ENCODE measurements at places on chromosomes 5 and 9. TPM values are rescaled to one million over a fixed set of nuclear protein-coding genes. Genes with fewer than 3 reads are reported as not detected.

- H3K36me3 ChIP-seq: no peaks in the 10 kb centered on the region
- peak; percentile 47 for DNase-seq
- H3K4me1 ChIP-seq: peaks cover 5% of the 10 kb centered on the region
- no peak overlapping the region for H3K27ac ChIP-seq
- H3K4me3 ChIP-seq: peak overlapping the region; percentile 19
- peaks cover 22% of the 10 kb centered on the region for H3K27me3 ChIP-seq
These were observed 13.4 kb downstream of the COL23A1 start for GRCh38 chr5:178576591-178577351.

- no peaks in the 10 kb centered on the region for H3K36me3 ChIP-seq
- no peak overlapping the region for H3K27ac ChIP-seq
- DNase-seq: no peak
- no peaks in the 10 kb centered on the region for H3K27me3 ChIP-seq
These were observed 327.2 kb upstream of the NREP start for GRCh38 chr5:112084149-112084548.

- H3K27ac ChIP-seq: no peak overlapping the region
- no peak for DNase-seq
- H3K36me3 ChIP-seq: no peaks in the 10 kb centered on the region
- no peaks in the 10 kb centered on the region for H3K27me3 ChIP-seq
- no peak overlapping the region for H3K4me3 ChIP-seq
These were observed 10.8 kb downstream of the TNFSF8 start for GRCh38 chr9:114919611-114920010.

The SMIM32 gene
- total RNA-seq: not detected

The ZNF483 gene
- total RNA-seq: 7.5 TPM

DNA sequence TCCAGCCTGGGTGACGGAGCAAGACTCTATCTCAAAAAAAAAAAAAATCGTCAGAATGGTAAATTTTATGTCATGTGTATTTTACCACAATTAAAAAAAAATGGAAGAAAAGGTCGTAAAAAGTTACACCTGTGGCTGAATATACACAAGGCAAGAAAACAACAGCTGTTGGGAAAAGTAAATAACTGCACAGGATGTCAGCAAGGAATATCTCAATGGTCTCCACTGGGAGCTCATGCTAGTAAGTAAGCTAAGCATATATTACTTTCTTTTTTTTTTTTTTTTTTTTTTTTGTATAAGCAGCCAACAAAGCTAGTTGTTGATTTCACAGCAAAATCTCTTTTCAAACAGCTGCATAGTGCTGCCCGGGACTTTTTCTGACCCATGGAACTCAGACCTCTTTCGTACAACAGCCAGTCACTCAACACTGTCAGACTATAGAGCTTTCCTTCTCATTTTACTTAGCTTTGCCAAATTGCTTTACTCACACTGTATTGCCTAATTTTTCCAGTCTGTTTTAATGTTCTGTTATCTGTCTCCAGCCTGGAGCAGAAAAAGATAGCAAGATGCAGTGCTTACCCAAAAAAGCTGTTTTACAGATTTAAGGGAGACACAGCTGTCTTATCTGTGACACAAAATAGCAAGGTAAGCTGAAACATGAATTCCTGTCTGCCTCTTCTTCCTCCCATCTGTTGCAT is 175.9 kb downstream of the ENC1 start:
- DNase-seq: no peak
- H3K27me3 ChIP-seq: no peaks in the 10 kb centered on the region
- no peak overlapping the region for H3K27ac ChIP-seq

DNA sequence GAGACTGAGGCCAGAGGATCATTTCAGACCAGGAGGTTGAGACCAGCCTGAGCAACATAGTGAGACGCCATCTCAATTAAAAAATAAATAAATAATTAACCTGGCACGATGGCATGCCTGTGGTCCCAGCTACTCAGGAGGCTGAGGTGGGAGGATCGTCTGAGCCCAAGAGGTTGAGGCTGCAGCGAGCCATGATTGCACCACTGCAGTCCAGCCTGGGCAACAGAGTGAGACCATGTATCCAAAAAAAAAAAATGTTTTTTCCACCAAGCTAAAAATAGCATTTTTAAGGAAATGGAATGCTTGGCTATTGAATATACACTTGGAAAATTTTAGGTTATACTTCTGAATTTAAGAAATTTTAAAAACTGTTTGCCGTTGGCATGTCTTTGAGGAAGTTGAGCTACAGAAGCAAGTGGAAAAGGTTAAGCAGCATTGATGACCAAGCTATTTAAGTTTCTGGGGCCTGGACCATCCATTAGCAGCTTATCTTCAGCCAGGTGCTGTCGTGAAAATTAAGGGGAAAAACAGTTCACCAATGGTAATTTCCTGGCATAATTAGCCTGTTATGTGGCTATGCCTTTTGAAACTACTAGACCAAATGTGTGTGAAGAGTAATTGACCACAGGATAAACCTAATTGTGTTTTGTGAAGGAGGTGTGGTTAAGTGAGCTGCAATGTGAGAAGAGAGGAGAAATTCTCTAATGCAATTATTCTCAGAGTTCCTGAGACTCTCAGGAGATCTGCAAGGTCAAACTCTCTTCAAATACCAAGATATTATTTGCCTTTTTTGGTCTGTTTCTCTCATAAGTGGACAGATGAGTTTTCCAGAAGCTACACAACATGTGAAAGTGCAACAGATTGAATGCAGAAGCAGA is 21.0 kb downstream of the F2R start:
- no peak for DNase-seq
- H3K36me3 ChIP-seq: no peaks in the 10 kb centered on the region
- H3K27me3 ChIP-seq: no peaks in the 10 kb centered on the region
- H3K4me3 ChIP-seq: no peak overlapping the region
- no peaks in the 10 kb centered on the region for H3K4me1 ChIP-seq
- no peak overlapping the region for H3K27ac ChIP-seq

DNA sequence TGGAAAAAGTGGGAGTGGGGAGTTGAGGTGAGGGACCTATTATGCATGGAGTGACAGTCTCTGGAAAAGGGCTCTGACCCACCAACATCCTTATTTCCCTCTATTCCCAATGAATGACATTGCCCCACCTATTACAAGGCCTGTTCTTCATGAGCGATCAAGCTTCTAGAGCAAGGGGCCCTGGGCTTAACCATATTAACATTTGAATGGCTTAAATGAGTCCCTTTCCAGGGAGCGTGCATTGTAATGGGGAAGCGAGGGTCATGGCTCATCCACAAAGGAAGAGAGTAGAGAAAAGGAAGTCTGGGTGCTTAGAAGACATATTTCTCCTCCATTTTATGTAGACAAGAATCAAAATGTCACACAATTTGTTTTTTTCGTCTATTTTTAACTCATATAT is 255.5 kb downstream of the CAAP1 start:
- no peak overlapping the region for H3K27ac ChIP-seq
- no peaks in the 10 kb centered on the region for H3K27me3 ChIP-seq
- H3K4me1 ChIP-seq: no peaks in the 10 kb centered on the region
- H3K4me3 ChIP-seq: no peak overlapping the region
- H3K36me3 ChIP-seq: no peaks in the 10 kb centered on the region

The HMCN2 gene
- 3.9 TPM for total RNA-seq

The MEIKIN gene
- 0.85 TPM for total RNA-seq

DNA sequence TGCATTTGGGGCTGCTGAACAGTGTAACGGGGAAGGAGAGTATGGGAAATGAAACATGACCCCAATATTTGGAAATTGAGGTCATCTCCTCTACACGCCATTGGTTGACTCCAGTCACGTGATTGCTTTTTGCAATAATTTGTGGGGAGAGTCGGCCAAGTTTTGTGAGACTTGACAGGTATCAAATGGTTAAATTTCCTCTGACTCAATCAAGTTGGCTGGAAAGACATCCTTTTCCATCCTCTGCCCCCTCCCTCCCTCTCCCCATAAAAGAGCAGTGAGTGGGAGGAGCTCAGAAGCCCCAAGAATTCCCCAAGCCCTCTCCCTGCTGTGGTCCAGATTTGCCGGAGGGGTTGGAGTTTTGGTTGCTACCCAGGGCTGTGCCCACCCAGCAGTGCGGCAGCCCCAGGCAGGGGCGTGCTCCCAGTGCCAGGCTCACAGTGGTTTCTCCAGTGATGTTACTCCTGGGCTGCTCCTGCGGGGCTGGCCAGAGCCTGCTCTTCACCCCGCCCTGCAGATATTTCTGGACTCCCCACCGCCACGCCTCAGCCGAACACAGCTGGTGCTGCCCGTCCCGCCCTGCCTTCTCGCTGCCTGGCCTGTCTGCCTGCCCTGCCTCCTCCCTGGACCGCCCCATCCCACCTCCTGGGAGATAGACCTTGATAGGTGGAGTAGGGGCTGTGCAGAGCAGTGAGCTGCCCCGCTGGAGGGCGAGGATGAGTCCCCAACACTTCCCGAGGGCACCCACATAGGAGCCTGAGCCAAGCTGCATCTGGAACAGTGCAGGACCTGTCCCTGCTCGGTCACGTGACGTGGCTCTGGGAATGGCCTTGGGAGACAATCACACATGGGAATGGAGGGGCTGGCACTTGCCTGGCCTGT is 3.4 kb downstream of the COL5A1 start:
- H3K27me3 ChIP-seq: peaks cover 5% of the 10 kb centered on the region
- peak; percentile 96 for DNase-seq
- no peaks in the 10 kb centered on the region for H3K36me3 ChIP-seq
- H3K4me3 ChIP-seq: peak overlapping the region; percentile 13
- peaks cover 20% of the 10 kb centered on the region for H3K4me1 ChIP-seq

DNA sequence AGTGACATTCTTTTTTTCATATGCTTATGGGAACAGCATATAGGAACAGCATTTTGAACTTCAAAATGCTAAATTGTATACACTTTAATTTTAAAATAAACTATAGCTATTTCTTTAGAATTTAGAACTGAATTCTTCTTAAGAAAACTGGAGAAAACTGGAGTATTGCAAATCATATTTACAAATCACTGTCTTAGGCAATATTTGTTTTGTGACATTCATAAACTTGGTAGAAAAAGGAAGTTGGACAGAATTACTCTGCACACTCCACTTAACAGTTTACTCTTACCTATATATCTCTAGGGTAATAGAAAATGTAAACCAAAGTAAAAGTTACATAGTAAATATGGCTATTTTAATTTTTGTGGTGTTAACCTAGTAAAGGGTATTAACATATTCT is 3.1 kb downstream of the DMRTA1 start:
- DNase-seq: no peak
- peak overlapping the region; percentile 56 for H3K4me3 ChIP-seq
- no peaks in the 10 kb centered on the region for H3K4me1 ChIP-seq
- H3K27me3 ChIP-seq: no peaks in the 10 kb centered on the region
- H3K27ac ChIP-seq: no peak overlapping the region

DNA sequence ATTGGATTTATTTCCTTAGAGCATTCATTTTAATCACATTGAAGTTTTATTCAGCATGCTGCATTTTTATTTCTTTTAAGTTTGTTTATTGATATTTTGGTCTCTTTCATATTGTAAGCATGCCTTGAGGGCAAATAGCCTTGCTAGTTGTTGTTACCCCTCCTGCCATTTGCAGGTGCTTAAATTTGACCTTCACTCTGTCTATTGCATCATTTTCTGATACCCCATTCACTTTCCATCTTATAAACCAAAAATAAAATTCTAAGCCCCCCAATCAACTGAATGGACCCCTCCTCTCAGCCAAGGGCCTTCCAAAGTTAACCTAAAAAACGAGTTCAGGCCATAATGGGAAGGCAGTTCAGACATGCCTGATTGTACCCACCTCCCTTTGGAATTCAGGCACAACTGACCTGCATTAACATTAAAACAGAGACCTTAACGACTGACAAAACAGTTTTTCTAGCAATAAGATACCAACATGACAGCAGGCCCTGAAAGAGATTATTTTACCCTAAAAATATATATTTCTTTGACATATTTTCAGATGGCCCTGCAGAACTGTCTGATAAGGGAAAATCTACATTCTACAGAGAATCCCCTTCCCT is 32.1 kb downstream of the TARS1 start:
- no peak for DNase-seq
- H3K36me3 ChIP-seq: peaks cover 91% of the 10 kb centered on the region
- no peak overlapping the region for H3K4me3 ChIP-seq

GRCh38 chr5:131649161-131649560 is 14.1 kb upstream of the RAPGEF6 start:
- H3K27ac ChIP-seq: no peak overlapping the region
- DNase-seq: no peak
- no peak overlapping the region for H3K4me3 ChIP-seq
- H3K4me1 ChIP-seq: no peaks in the 10 kb centered on the region
- no peaks in the 10 kb centered on the region for H3K27me3 ChIP-seq

The PIP5K1B gene
- total RNA-seq: 24.8 TPM

DNA sequence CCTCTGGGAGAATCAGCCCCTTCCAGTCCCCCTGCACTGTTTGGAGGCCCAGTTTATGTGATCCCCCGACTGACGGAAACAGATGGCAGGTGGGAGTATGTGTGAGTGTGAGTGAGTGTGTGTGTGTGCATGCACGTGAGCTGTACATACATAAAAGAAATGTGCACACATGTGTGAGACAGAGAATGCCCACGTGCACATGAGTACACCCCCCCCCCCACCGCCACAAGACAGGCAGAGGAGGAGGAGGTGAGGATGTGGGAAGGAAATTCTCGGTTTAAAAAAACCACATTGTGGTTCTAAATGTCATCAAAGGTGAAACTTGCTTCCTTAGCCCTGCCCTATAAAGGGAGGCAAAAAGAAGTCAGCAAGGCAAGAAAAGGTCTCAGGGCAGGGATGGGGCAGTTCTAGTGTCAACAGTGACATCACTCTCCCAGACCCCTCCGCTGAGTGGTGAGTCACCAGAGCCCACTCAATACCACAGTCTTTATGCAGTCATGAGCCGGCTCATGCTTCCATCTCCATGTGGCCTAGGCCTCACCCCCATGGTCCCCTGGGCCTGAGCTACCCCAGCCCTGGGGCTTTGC is 79.2 kb upstream of the HSPA9 start:
- no peaks in the 10 kb centered on the region for H3K36me3 ChIP-seq
- no peak overlapping the region for H3K4me3 ChIP-seq
- no peak overlapping the region for H3K27ac ChIP-seq
- H3K4me1 ChIP-seq: no peaks in the 10 kb centered on the region
- no peak for DNase-seq
- no peaks in the 10 kb centered on the region for H3K27me3 ChIP-seq

DNA sequence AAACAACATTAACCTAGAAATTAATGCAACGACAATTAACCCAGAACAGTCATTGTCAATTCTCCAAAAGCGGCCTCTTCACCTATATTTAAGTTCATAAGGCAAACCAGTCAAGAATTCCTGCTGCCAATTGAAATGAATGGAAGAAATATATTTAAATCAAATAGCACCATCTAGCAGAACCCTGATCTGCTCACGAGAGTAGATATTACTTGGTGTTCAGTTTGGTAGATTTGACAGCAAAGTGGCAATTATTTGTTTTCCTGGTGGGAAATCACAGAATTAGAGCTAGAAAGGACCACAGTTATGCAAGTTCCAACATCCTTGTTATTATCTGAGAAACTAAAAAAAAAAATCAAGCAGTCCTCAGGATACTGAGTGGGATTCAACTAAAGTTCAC is 2.3 kb downstream of the SSBP2 start:
- H3K36me3 ChIP-seq: no peaks in the 10 kb centered on the region
- no peak for DNase-seq
- H3K4me1 ChIP-seq: peaks cover 5% of the 10 kb centered on the region
- H3K27ac ChIP-seq: no peak overlapping the region
- H3K4me3 ChIP-seq: peak overlapping the region; percentile 84
